ENCODE measurements at places on chromosomes 5 and 9.

DNA sequence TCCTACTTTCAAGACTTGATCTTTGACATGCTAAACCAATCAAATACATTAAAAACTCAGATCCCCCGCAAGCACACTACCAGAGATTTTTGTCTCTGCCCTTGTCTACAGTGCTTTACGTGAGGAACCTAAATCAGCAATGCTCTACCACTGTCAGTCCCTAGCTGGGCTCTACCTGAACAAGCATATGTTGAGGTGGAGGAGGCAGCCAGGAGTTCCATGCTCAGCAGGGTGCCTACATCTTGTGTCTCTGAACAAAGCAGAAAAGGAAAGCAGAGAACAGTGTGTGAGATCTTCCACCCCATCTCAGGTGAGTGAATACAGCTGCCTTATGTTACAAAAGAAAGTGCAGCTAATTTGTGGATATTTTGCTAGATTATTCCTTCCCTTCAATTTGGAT lies 255.0 kb downstream of the NDUFS4 start:
- DNase-seq, result no peak

- no peak for DNase-seq
Observed at GRCh38 chr9:121782514-121783110, 131.2 kb downstream of the DAB2IP start.

GRCh38 chr5:67827541-67827940 lies 388.0 kb upstream of the PIK3R1 start:
- DNase-seq, result no peak

DNA sequence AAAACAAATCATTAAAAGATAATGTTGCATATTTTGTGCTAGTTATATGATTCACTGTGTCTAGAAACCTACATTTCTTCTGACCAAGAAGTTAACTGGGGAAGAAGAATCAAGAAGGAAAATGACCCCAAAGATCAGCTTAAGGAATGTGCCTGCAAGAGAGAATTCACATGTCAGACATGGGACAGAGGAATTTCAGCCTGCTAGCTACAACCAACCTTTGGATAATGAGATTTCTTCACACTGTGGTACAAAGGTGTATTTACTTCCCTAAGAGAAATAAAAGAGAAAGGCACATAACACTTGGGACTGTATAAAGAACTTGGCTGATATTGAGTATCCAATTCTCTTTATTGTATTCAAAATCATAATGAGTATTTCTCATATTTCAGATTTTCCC lies 39.6 kb upstream of the ELL2 start:
- no peak for DNase-seq

DNA sequence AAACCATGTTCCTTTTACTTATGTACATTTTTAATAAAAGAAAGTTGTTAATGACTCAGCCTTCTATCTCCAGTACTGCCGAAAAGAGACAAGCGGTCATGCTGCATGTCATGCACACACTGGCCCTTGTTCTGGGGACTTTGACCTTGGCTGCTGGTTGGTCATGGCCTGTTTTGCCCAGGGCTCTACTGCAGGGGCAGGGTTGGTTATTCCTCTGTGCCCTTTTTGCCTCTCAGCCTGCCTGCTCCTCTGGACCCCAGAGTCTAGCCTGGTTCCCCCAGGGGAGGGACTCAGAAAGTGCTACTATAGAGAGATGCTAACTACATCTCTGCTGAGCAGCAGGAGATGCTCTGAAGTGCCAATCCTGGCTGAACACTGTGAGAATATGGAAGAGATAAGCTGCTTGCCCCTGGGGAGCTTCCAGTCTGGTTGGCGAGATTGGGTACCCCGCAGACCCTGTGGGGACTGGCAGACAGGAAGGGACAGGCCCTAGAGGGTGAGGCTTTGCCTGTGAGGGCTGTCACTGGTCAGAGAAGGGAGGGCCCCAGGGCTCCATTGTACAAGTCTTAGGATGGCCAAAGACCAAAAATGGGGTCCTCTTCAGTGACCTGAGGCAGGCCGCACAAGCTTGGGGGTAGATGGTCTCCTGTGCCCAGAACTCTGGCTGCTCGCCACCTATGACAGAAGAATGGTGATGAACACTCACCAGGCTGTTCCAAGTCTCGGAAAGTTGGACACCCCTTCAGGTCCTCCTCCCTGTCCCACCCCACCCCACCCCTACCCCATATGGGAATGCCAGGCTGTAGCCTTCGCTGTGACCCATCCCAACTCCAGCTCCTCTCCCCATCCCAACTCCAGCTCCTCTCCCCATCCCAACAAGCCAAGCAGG lies 14.3 kb downstream of the IRF1 start:
- no peak for DNase-seq

DNA sequence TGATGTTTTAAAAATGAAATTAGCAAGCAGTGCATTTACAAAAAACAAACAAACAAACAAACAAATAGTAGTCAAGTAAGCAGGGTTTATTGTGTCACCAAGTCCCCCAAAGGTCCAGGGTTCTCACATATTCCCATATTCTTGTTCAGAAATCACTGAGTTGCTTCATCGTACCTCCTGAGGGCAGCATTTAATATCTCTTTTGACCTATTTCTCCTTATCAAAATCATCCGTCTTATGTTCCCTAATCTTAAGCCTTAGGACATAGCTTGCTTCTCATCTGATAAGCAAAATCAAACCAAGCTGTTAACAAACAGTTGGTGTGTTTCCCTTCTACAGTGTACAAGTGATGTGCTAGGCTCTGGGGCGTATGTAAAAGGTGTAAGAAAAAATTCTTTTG lies 109.5 kb upstream of the MAN2A1 start:
- peak; percentile 47 for DNase-seq

DNA sequence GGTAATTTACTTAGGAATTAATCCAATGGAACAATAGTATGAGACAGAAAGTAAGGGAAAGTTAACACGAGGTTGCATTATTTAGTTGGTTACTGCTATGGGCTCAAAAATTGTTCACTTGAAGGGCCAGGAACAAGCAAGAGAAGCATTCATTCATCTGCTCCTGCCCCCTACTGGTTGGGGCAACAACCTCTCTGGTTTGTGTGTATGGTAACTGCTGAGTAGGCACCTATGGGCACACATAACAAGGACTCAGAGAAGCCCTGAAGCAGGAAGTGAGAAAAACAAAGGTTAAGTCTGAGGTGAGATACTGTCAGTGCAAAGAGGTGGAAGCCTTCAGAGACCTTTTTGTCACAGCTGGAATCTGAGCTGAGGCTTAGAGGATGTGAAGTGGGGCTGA lies 34.4 kb upstream of the RANBP6 start:
- peak; percentile 30 for DNase-seq

GRCh38 chr5:66689522-66690220 lies 93.5 kb downstream of the MAST4 start:
- no peak for DNase-seq

DNA sequence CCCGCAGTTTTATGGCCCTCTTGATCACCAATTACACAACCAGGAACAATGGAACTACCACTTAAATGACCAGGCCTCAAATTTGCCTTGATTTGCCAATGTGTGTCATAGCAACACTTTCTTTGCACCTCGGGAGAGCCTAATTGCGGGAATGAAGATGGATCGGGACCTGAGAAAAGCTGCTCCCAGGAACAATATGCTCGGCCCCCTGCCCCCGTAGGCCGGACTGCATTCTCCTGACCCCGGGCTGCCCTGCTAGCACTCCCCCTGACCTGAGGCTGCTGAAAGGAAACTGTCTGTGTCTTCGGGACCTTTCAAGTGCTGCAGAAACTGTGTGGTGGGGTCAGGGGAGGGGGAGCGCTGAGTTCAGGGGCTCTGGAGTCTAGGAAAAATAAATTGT lies 294.3 kb upstream of the IRX1 start:
- DNase-seq, result no peak

DNA sequence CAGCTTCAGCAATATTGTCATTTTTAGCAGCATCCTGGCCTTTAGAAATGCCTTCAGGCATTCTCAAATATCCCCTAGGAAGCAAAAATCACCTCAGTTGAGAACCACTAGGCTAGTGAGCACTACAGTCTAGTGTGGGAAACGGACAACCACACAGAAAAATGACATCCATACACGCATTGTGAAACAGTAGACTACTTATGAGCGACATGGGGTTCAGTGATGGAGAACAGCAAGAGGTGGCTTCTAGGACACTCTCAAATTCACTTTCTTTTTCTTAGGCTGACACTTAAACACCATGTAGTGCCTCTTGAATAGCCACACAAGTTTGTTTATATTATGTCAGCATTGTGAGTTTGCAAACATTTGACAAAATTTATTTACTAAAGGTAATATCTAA lies 203.0 kb downstream of the KDM4C start:
- no peak for DNase-seq

GRCh38 chr5:137078171-137078665 lies 420.9 kb downstream of the SPOCK1 start:
- DNase-seq, result no peak

DNA sequence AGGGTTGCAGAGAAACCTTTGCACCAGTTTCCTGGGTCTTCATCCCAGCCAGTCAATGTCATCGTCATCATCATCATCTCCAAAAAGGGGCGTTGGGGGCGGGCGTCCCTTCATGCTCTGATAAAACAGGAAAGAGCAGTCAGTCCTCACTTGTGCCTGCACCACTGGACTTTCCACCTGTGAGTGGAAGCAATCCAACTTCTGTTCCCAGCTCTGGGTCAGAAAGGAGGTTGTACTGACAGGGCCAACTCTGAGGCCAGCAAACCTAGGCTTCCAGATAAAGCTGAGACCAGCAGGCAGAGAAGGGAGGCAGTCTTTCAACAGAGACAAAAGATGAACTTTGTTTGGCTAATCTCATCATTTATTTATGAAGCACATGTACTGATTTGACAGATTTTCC lies 15.2 kb downstream of the SLC31A2 start:
- no peak for DNase-seq

GRCh38 chr5:17121776-17122175 lies 95.7 kb upstream of the BASP1 start:
- DNase-seq, result no peak

DNA sequence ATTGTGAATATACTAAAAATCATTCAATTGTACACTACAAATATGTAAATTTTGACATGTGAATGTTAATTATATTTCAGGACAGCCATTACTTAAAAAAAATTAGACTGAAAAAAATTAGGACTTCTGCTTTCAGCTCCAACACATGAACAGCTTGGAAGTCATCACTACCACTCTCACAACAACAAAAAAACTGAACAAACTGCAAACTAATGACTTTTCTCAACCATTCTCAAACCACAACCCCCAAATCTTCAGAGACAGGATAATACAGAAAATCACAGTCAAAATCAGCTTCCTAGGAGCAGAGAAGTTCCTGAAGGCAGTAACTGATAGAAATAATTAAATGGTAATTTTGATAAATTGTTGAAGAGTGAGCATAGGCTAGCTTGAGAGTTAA lies 686.4 kb downstream of the TLE1 start:
- no peak for DNase-seq

- no peak for DNase-seq
Observed at GRCh38 chr9:135145312-135145711, 57.8 kb downstream of the OLFM1 start.

- no peak for DNase-seq
Observed at GRCh38 chr9:123300554-123300953, 32.2 kb upstream of the STRBP start.

GRCh38 chr5:112253478-112254250 lies 165.4 kb downstream of the EPB41L4A start:
- DNase-seq, result no peak

DNA sequence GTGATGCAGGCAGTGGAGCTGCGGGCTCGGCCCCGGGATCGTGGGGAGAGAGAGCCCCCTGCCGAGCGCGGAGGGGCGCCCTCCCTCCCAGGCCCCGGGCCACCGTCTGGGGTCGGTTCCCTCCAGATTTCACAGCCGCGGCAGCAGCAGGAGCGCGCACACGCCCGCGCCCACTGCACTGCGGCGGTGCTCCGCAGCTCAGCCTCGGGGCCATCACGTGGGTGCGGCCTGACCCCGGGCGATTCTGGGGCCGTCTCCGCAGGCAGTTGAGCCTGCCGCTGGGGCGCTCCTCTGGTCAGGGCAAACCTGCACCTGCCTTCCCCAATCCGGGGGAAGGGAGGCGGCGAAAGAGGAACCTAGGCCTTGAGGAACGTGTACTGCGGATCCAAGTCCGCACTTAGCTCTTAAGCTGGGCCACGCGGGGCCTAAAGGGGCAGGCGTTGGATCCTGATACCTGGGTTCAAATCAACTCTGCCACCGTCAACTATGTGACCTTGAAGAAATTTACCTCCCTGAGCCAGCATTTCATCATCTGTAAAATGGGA lies 9.4 kb upstream of the DELE1 start:
- no peak for DNase-seq

GRCh38 chr5:72840041-72840440 lies 23.6 kb downstream of the TNPO1 start:
- no peak for DNase-seq

- DNase-seq, result no peak
Observed at GRCh38 chr5:151173711-151174611, 16.4 kb upstream of the ANXA6 start.

GRCh38 chr9:93807166-93808074 lies 147.7 kb downstream of the BARX1 start:
- no peak for DNase-seq

DNA sequence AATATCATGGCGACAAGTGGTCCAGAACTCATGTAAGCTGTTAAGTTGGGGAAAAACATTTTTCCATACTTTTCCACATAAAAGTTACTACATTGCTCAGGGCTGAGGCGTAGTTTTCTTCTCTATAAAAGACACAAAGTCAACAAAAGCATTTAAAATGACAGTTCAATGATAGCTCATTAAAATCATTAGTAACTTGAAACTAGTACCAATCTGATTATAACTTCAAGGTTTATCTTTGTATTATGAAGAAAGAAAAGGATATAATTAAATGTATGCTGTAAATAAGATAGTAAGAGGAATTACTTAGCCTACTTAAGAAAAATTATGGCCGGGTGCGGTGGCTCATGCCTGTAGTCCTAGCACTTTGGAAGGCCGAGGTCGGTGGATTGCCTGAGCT lies 9.9 kb downstream of the NME5 start:
- no peak for DNase-seq

DNA sequence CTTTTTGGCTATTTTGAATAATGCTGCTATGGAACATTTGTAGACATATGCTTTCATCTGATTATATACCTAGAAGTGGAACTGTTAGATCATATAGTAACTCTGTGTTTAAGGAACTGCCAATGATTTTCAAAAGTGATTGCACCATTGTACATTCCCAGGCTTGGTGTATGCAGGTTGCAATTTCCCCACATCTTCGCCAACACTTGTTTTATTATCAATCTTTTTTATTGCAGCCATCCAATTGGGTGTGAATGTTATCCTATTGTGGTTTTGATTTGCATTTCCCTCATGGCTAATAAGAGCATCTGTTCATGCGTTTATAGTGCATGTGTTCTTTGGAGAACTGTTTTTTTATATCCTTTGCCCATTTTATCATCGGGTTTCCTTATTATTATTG lies 81.3 kb downstream of the PLAC8L1 start:
- no peak for DNase-seq

Measured in amniotic epithelial cell (primary cell).